Stomach (tissue), 19 donors: ENCODE measurements at places on chromosomes 13 and 19.

GRCh38 chr13:75345193-75345592 lies 136.8 kb downstream of the TBC1D4 start:
- DNase-seq: no peak
- H3K4me1 ChIP-seq: no peaks in the 10 kb centered on the region
- H3K27ac ChIP-seq: no peak overlapping the region
- no peak overlapping the region for H3K4me3 ChIP-seq
- H3K27me3 ChIP-seq: no peaks in the 10 kb centered on the region

DNA sequence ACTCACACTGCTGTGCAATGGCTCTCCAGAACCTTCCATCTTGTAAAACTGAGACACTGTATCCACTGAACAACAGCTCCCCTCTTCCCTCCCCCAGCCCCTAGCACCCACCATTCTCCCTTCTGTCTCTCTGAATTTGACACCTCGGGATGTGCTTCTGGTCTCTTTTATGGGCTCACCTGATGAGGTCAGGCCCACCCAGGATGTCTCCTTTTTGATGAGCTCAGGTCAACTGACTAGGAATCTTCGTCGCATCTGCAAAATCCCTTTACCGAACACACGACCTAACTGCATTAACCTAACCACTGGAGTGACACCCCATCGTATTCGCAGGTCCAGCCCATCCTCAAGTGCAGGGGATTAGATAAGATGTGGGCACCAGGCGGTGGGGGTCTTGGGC lies 73.9 kb downstream of the GNG7 start:
- H3K27ac ChIP-seq: peak overlapping the region; percentile 90
- H3K4me1 ChIP-seq: peaks cover 56% of the 10 kb centered on the region
- H3K27me3 ChIP-seq: no peaks in the 10 kb centered on the region
- no peaks in the 10 kb centered on the region for H3K36me3 ChIP-seq

DNA sequence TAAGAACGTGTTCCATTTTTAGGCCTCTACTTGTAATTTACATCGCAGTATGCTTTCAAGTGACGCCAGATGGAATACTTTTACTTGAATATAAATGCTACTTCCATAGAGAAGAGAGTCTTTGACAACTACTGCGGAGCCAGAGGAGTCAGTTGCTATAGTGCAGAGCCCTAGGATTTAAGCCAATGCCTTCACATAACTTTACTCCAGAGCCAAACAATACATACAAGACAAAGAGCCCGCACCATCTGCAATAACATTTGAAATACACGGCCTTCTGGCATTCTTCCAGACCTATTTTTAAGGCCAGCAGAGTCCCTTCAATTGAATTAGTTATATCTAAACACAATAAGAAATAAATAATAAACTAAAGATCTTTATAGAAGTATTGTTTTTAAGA lies 59.4 kb downstream of the XPO4 start:
- no peaks in the 10 kb centered on the region for H3K4me1 ChIP-seq
- no peak overlapping the region for H3K4me3 ChIP-seq
- H3K36me3 ChIP-seq: peaks cover 41% of the 10 kb centered on the region
- no peak overlapping the region for H3K27ac ChIP-seq

DNA sequence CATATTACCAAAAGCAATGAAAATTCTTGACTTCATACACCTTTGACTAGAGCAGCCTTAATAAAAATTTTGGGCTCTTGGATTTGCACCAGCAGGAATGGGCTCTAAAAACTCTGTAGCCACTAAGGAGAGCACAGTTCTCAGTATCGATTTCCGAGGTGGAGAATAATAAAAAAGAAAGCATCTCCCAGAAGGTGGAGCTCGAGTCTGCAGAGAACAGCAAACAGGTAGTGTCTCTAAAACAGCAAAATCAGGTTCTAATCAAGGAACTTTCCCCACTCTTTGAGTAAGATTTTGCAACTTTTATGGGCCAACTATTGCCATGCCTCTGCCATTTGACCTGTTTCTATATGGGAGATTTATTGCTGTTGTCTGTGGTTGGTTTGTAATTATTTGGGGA lies 258.7 kb upstream of the GPC6 start:
- no peaks in the 10 kb centered on the region for H3K27me3 ChIP-seq
- no peaks in the 10 kb centered on the region for H3K36me3 ChIP-seq
- no peak overlapping the region for H3K27ac ChIP-seq
- H3K4me3 ChIP-seq: no peak overlapping the region

DNA sequence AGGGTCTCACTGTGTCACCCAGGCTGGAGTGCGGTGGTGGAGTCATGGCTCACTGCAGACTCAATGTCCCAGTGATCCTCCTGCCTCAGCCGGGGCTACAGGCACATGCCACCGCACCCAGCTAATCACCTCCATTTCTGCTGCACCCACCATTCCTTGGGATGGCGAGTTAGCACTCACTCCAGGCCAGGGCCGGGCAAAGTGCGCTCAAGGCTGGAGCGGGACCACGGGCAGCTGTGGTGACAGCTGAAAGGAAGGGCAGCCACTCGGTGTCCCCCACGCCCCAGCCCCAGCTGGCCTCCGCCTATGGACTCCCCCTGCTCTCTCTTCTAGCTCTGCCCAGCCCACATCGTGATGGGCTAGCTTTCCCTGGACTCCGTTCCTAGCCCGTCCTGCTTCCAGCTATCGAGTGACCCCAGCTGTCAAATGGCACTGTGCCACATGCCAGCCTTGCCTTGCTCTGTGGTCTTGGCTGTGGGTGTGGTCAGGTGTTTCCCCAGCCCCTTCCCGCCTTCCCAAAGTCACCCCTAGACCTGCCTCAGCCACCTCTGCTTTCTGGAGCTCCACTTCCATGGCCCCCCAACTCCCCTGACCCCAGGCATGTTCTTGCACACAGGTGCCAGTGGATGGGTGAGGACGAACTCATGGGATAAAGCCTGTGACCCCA lies 4.1 kb downstream of the MICOS13 start:
- H3K27me3 ChIP-seq: no peaks in the 10 kb centered on the region
- H3K36me3 ChIP-seq: no peaks in the 10 kb centered on the region
- DNase-seq: no peak
- no peak overlapping the region for H3K4me3 ChIP-seq

DNA sequence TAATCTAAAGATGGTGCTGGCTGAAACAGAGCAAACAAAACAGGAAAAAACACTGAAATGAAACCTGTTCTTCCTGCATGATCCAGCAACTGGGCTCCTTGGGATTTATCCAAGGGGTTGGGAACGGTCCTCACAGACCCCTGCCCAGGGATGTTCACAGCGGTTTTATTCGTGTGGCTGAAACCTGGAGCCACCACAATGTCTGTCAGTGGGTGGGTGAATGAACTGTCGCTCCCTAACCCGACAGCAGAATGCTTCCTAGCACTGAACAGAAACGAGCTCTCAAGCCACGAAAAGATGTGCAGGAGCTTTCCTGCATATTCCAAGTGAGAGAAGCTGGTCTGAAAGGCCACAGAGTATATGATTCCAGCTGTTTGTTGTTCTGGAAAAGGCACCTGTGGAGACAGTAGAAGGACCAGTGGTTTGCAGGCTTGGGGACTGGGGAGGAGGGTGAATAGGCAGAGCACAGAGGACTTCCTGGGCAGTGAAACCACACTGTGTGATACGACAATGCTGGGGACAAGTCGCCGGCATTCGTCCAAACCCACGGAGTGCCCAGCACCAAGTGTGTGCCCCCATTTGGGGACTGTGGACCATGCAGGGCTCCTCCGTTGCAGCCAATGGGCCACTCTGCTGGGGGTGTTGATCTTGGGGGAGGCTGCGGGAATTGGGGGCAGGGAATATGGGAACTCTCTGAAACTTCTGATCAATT lies 73.9 kb downstream of the TEX29 start:
- no peaks in the 10 kb centered on the region for H3K36me3 ChIP-seq
- no peak overlapping the region for H3K4me3 ChIP-seq
- DNase-seq: no peak
- no peak overlapping the region for H3K27ac ChIP-seq
- H3K4me1 ChIP-seq: no peaks in the 10 kb centered on the region
- no peaks in the 10 kb centered on the region for H3K27me3 ChIP-seq

GRCh38 chr19:49875857-49876421 lies 1.2 kb downstream of the AKT1S1 start:
- peaks cover 53% of the 10 kb centered on the region for H3K4me1 ChIP-seq
- H3K4me3 ChIP-seq: peak overlapping the region; percentile 93
- DNase-seq: no peak
- no peaks in the 10 kb centered on the region for H3K27me3 ChIP-seq

- peaks cover 5% of the 10 kb centered on the region for H3K27me3 ChIP-seq
- no peaks in the 10 kb centered on the region for H3K4me1 ChIP-seq
- no peaks in the 10 kb centered on the region for H3K36me3 ChIP-seq
- H3K27ac ChIP-seq: no peak overlapping the region
- DNase-seq: no peak
Observed at GRCh38 chr13:91369441-91369831, 21.9 kb downstream of the MIR17HG start.
